ENCODE measurements at places on chromosomes 3 and 15. TPM values are rescaled to one million over a fixed set of nuclear protein-coding genes. Genes with fewer than 3 reads are reported as not detected.

- peak; percentile 18 for DNase-seq
These were observed 23.5 kb upstream of the SLC4A7 start for GRCh38 chr3:27507515-27508266.

Gene DMXL2
- 20.3 TPM for total RNA-seq

Gene HHLA2
- 0.48 TPM for total RNA-seq

DNA sequence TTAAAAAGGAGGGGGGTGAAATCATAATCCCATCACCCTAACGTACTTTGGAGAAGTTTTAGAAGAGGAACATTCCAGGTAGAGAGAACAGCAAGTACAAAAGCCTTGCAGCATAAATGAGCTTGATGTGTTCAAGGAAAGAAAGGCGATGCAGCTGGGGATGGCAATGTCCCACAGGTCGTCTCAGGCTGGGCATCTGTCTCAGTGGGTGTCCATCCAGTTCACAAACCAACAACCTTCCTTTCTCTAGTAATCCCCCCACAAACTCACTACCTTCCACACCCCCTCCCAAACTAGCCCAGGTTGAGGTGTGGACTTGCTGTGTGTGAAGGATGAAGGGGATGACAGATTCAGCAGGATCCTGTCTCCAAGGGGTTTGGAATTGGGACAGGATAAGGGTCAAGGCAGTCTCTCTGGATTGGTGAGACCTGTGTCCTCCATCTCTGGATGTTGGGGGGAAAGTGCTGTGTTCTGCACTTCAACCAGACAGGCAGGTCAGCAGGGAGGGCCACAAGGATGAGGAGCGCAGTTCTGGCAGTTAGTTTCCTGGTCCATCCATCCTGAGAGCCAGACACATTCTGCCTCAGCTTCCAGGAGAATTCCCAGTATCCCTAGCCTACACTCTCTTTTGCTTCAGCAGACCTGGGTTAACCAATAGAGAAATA is 1.7 kb upstream of the ESYT3 start:
- no peak for DNase-seq

Gene KNG1
- total RNA-seq = not detected

Gene FBXW12
- total RNA-seq = 0.51 TPM

DNA sequence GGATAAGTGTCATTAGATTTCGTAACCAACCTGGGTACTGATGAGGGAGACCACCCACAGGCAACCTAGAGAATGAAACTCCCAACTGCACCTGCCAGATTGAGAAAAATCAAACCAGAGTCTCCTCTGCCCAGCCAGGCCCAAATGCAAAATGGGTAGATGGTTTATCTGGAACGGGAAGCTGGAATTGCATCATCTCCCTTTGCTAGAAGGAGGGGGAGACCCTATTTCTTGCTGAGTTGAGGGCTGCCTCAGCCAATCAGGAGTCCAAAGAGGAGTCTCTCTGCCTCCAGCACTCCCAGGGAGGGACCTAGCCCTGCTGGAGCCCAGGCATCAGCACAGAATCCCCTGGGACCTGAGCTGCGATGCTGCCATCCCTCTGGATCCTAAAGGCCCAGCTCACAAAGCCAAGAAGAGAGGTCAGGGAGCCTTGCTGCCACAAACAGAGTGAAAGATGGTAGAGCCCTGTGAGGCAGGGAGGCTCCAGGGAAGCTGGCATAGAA is 8.1 kb downstream of the RMDN3 start:
- no peak for DNase-seq

GRCh38 chr3:105315815-105316214 is 50.9 kb upstream of the ALCAM start:
- no peak for DNase-seq

GRCh38 chr3:42790714-42791229 is 13.5 kb downstream of the HIGD1A start:
- no peak for DNase-seq

Gene NIPA2
- 49.8 TPM for total RNA-seq

DNA sequence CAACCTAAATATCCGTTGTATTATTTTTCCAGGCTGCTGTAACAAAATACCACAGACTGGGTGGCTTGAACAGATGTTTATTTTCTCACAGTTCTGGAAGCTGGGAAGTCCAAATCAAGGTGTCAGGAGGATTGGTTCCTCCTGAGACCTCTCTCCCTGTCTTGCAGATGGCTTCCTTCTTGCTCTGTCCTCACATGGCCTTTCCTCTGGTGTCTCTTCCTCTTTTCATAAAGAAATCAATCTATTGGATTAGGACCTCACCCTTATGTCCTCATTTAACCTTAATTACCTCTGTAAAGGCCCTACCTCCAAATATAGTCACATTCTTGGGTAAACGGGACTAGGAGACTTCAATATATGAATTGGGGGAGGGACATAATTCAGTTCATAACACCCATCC is 89.2 kb upstream of the PLCL2 start:
- no peak for DNase-seq

DNA sequence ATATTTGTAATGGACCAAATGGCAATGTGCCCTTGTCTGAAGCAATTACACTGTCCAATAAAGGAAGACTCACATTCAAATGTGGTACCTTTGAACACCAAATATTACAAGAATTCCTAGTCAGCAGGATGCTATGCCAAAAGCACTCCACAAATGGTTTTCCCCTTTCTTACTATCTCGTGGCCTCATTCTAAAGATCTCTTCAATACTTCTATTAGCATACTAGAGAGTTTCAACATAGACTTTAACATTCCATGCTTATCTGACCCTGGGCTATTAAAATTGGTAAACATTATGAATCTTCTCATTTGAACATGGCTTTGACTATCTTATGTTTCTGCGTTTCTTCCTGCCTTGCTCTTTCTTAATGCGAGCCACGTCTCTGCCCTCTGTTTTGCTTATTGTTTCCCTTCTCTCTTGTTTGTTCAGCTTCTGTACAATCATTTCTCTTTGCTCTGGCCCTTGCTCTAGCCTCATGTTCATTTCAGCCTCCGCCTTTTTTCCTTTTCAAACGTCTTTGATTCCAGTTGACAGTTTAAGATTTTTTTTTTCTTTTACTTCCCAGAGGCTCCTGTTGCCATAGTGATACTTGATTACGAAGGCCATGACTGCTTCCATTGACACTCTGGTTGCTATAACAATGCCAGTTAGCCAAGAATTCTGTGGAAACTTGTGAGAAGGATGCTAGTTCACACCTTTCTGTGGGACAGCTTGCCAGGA is 49.5 kb upstream of the SLC9A9 start:
- peak; percentile 15 for DNase-seq

- no peak for DNase-seq
These were observed 142.0 kb upstream of the PDZRN3 start for GRCh38 chr3:73766599-73767381.

- no peak for DNase-seq
These were observed 14.7 kb downstream of the STAB1 start for GRCh38 chr3:52509753-52510328.

Gene RTP1
- not detected for total RNA-seq

Gene CKMT1A
- total RNA-seq = 5.9 TPM

- DNase-seq = peak; percentile 86
These were observed 14.7 kb downstream of the PPARG start for GRCh38 chr3:12303534-12303933.

DNA sequence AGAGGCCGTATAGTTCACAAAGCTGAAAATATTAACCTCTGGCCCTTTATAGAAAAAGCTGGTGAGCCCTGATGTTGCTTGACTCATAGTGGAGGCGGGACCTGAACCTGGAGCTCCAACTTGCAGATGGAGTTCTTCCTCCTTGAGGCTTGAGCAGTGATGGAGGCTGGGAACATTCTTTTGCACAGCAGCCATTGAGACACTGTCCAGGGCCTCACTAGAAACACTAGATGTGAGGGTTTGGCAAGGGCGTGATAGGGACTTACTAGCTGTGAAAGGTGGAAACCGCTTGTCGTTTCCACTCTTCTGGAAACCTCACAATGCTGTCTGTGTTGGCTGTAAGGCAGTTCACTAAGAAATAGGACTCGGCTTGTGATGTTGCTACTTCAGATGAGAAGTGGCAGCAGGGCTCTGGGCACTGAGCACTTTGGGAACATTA is 12.5 kb downstream of the SMAD6 start:
- peak; percentile 65 for DNase-seq

Gene CCDC191
- 5.4 TPM for total RNA-seq

DNA sequence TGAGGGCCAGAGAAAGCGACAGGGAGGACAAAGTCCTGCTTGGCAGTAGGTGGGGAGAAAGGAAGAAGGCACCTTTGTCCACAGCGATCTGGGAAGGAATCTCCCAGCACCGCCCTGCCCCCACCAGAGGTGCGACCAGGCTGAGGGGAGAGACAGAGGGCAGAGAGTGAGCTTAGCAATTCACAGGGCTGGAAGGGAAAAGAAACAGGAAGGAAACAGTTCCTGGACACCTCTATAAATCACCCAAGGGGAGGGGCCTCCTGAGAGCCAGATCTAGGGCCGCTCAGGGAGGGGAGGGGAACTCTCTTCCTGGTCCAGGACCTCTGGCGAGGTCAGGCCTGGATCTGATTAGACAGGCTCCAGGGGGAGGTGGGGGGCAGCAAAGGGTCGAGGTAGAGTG is 35.4 kb downstream of the RNU5B-1 start:
- no peak for DNase-seq

Gene CASR
- total RNA-seq = 0.06 TPM

Gene SLC28A2
- not detected for total RNA-seq

GRCh38 chr15:73114064-73114463 is 61.8 kb downstream of the NEO1 start:
- DNase-seq = peak; percentile 35

- no peak for DNase-seq
These were observed 336.5 kb upstream of the TGFBR2 start for GRCh38 chr3:30269751-30270445.

Gene A4GNT
- not detected for total RNA-seq

DNA sequence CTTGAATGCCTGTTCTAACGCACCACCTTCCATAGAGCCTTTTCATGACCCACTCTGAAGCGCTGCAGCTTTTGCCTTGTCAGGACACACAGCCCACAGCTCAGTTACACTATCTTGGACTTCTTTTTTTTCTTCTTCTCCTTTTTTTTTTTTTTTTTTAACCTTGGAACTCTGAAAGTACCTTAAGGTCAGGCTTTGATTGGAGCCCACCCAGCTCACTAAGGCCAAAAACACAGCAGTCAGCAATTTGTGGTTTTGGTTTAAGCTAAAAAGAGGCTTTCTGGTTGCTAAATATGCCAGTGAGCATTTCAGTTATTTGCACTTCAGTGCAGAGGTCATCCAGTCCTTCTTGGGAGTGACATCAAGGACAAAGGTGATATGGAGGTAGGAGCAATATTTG is 1.7 kb downstream of the SLC25A20 start:
- DNase-seq = peak; percentile 14

Gene GOLGA8G
- total RNA-seq = 0.15 TPM

GRCh38 chr3:71127052-71127831 is 456.3 kb downstream of the FOXP1 start:
- DNase-seq = peak; percentile 73

- DNase-seq = no peak
These were observed 27.8 kb downstream of the GAP43 start for GRCh38 chr3:115651087-115651486.

Gene GPR62
- 0.42 TPM for total RNA-seq

DNA sequence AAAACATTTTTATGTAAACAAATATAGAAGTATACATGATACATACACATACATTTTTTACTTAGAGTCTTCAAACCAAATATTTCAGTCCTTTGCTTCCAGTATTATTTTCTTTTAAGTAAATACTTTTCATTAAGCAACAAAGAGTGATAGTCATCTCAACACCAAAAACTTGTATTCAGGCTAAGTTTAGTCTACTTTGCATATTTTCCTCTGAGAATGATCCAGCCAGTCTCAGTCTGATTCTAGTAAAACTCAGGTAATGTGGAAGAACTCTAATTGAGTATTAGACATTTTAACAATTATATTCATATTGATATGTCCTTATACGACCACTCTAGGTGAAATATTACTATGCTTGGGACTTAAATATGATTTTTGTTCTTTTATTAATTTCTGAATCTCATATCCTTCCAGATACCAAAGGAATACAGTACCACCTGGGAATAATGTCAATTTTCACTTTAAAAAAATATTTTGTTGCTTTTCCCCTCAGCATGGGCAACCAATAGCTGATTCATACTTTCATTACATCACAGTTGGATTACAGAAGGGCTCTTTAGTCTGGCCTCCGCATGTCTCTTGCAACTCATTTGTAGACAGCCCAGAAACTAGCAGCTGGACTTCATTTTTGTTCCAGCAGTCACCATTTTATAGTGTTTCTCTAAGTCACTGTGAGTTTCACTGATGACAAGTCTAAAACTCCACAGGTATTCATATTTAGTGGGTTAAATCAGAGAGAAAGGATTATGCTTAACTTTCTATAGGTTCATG is 390.4 kb downstream of the ZBTB20 start:
- no peak for DNase-seq

DNA sequence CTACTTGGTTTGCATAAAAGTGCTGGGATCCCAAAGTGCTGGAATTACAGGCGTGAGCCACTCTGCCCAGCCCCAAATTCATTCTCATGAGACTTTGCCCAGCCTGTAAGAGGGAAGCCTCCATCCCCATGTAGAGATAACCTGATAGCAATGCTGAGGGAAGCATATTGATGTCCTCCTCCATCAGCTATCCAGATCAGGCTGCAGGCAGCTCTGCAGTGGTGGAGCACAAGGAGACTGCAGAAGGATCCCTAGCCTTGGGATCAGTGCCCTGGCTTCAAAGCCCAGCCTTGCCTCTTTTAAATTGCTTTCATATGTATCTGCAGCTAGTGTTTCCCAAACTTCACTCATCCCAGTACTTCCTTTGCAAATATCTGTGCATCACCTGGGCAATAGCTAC is 32.7 kb downstream of the MECOM start:
- no peak for DNase-seq

GRCh38 chr3:25820366-25820765 is 30.5 kb downstream of the OXSM start:
- DNase-seq = no peak

GRCh38 chr15:40367686-40368611 is 9.9 kb downstream of the DISP2 start:
- DNase-seq = peak; percentile 91

- peak; percentile 73 for DNase-seq
These were observed 167.6 kb downstream of the ECT2 start for GRCh38 chr3:172918165-172918564.

DNA sequence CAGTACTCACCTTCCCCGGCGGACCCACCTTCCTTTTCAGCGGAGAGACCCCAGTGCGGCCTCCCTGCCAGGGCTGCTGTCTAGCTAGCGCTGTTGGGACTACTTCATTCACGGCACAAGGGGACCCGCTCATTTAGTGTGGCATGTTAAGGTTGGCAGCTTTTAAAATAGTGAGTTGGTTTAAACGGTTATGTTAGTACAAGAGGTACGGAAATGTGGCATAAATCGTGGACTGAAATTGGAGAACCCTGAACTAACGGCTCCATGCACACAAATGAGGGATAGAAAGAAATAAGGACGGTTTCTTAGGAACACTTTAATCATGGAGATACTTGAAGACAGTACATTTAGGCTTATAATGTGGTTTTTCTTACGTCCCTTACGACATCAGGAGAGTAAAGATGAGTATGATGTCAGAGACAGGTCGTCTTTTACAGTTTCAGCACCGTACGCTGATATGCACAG is 752 bp downstream of the CEP63 start:
- DNase-seq = no peak

DNA sequence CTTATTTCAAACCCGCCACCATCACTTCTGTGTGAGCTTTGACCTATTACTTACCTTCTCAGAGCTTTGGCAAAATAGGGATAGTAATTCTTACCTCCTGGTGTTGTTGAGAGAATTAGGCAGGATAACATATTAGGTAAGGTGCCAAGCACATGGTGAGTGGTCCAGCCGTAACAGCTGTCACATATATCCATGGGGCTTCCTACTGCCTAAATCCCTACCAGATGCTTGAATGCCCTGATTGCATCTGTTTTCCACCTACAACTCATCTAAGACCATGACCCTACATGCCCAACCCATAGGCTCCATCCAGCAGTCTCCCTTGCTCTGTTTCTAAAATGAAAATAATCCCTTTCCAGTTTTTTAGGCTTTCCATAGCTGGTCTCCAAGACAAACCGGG is 162.3 kb upstream of the NR2E3 start:
- DNase-seq = no peak

Gene ACOX2
- 27.3 TPM for total RNA-seq
